ENCODE measurements at places on chromosomes 4 and X.

- DNase-seq = no peak
These were observed 96.4 kb upstream of the IQCM start for GRCh38 chr4:149912000-149912399.

DNA sequence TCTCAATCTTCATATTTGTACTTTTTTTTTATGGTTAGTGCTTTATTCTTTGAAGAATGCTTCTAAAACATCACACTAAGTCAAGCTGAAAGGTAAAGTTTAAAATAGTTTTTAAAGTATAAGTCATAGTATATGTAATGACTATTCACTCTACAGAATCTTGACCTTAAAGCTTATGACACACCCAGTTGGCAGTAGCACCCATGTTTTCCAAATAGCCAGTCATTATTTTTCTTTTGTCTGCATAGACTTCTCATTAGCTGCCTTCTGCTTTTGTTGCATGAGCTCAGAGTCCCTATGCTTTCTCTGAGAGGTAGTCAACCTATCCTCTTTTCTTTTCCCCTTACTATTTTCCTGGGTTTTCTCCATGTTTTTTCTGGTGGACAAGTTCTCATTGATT lies 231.5 kb downstream of the PCDH18 start:
- no peak for DNase-seq

DNA sequence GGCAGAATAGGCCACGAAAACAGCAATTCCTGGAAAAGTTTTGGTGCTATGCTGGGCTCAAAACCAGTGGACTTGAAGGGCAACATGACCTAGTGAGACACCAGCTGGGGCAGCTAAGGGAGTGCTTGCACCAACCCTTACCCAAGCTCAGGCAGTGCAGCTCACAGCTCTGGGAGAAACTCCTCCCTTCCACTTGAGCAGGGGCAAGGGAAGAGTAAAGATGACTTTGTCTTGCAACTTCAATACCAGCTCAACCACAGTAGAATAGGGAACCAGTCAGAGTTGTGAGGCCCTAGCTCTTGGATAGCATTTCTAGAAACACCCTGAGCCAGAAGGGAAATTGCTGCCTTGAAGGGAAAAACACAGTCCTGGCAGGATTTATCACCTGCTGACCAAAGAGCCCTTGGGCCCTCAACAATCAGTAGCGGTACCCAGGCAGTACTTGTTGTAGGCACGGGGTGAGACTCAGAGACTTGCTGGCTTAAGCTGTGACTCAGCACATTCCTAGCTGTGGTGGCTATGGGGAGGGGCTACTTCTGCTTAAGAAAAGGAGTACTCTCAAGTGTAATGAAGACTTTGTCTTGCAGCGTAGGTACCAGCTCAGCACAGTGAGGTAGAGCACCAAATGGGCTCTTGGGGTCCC lies 19.7 kb upstream of the ABCG2 start:
- no peak for DNase-seq

- DNase-seq = no peak
These were observed 42.8 kb downstream of the CUL4B start for GRCh38 chrX:120517936-120518335.

GRCh38 chr4:78737973-78738372 lies 38.2 kb upstream of the BMP2K start:
- DNase-seq = no peak

DNA sequence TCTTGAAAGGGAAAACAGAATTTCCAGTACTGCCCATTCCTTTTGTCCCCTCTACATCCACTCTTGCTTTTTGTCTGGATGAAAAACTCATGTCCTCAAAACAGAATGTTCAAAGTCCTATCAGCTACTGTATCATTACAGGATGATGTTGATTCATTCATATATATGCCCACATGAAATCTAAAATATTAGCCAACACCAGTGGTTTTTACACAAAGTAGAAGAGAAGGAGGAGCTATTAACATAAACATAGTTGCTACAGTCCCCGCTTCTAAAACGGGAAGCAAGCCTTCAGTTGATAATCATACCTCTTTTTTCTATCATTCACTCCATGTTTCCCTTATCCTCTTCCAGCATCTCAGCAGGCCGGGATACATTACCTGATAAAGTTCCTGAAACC lies 7.7 kb upstream of the THOC2 start:
- DNase-seq = no peak

GRCh38 chr4:11201256-11201655 lies 227.4 kb downstream of the HS3ST1 start:
- DNase-seq = no peak

DNA sequence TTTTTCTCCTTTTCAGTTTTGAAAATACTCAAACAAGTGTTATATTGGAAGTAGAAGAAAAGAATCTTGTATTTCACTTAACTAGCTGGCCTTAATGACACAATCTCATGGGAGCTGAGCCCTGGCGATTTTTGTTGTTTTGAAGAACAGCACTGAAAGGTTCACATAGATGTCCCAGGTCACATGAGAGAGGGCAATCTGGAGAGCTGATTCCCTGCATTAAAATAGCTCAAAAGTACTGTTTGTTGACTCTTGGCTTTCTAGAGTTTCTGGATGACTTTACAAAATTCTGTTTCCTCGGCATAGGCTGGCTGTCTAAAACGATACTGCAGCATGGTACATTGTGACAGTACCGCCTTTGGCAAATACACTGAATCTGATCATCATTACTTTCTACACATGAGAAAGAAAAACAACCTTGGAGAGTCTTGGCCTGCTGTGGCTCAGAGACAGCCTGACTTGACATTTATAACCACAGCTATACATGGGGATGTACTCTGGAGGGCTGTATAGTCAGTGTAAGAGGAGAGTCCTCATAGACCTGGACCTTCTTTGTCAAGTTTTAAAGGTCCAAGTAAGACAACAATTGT lies 119.8 kb upstream of the PDLIM3 start:
- DNase-seq = no peak

DNA sequence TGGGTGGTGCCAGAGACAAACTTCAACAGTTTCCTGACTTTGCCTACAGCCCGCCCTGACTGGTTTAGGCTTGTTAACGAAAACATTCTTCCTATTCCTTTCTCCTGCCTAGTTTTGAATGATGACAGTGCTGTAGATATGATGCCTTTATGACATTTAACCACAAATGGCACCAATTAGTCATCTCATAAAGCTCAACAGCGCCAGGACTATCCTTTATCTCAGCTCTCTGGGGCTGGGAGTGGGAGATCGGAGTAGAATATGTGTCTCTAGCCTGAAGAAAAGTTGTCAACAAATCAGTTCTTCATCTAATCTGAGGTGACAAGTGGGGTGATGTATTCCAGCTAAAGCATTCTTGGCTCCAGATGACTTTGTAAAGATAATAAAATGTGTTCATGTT lies 64.6 kb upstream of the SH3RF1 start:
- DNase-seq = no peak

DNA sequence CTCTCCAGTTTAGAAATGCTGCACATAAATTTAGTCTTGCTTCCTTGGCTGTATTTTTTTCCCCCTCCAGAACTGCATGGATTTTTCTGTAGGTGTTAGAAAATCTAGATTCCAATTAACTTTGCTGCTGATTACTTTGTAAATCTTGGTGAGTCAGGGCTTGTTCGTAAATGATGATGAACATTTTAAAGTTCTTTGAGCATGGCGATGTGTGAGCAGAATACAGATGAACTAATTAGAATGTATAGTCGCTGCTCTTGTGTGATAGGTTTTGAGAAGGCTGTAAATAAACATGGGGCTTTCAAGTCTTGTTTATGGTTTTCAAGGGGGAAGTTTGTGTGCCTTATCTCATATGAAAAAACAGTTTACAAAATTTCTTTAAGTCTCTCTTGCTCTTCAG lies 23.3 kb downstream of the LIMCH1 start:
- no peak for DNase-seq

DNA sequence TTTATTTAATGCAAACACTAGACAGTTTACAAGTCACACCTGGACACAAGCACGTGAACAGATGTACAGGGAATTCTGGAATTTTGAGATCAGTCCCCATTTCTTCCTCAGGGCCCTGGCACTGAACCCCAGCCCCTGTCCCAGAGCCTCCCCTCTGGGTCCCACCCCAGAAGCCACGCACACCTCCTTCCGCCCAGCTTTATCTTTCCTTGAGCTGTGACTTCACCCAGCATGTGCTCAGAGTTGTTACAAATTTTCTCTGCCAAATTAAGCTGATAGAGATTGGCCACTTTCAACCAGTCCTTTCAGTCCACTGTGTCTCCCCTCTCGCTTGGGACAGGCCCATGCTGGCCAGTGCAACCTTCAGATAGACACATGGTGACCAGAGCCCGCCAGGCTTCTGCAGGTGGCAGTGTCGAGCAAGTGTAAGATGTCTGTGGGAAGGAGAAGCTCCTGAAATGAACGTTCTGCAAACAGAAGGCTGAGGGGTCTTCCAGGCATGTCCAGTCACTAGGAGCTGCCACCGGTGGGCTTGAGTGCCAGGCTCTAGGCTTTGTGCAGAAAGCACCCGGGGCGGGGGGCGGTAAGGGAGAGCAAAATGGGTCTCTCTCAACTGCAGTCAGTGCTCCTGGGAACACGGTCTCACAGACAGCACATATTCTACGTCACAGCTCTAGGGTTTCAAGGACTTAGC lies 73.3 kb downstream of the MTMR1 start:
- no peak for DNase-seq

DNA sequence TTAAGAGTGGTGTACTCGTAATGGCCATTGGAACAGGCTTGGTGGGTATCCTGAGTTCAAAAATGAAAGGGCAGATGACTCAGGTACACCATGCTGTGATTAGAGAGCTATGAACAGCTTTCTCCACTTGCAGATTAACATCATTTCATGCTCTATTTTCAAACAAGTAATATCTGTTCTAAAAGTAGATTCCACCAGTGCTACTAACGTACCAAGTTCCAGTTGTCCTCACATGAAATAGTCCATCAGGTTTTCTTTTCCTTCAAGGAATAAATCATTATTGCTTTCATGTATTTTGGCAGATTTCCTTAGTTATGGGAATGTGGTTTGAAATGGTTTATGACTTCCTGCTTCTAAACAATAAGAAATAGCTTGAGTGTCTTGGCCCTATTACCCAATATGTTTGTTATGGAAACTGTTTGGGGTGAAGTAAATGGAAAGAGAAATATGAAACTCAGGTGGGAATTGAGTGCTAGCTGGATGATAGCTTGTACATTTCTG lies 49.9 kb downstream of the PCDH7 start:
- DNase-seq = no peak

GRCh38 chrX:134172588-134173259 lies 64.3 kb upstream of the CCDC160 start:
- DNase-seq = no peak

DNA sequence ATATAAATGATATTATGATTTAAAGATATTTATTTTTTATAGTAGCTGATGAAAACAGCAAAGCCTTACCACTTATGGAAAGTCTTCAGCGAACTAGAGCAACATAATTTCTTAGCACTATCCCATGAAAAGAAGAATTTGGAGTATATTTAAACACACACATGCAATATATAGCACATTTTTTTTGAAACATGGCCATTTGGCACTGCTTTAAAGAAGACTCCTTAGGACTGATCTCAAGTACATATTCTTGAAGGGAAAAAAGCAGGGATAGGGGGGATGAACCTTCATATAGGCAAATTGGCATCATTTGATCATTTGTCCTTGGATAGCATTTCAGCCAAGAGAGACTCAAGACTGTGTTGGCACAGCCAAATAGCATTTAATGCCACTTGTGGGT lies 193.3 kb downstream of the ANKRD50 start:
- no peak for DNase-seq

- DNase-seq = no peak
These were observed 21.6 kb downstream of the TSPAN6 start for GRCh38 chrX:100615005-100615404.

DNA sequence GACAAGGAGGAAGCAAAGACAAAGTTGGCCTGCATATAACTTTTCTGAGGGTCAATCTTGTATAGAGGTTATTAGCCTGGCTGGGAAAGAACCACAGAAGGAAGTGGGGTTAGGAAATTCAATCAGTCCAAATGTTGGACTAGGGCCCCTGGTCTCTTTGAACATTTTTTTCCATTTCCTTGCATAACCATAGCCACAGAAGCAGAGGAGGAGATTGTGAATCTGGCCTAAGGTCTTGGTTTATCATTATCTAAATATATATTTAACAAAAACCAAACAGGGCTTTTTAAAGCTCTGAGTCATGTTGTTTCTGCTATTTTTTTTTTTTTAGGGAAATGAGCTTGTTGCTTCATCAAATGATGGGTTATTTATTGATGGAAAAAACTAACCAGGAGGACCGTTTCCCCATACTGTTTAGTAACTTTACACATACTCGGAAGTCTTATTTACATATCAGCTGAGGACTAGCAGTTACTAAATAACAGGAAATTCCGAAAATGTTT lies 97.7 kb upstream of the ACSL4 start:
- no peak for DNase-seq

DNA sequence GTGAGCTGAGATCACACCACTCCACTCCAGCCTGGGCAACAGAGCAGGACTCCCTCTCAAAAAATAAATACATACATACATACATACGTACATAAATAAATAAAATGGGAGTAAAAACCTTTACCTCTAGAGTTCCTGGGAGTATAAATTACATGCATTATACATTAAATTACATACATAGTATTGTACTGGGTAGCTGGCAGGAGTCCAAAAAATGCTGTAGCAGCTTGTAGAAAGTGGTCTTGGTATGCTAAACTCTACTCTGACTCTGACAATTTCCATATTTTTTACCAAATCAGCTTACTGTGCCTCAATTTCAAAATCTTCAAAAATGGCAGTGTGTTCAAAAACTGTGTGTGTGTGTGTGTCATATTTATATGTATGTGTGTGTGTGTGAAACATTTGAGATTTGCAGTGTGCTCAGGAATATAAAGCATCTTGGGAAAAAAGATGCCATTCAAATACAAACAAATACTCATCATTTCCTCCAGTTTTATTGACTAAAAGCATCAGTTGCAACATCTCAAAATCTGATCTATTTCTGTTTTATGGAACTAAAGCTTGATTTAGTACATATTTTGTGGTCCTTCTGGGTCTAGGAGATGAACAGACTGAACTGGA lies 171.7 kb downstream of the SHROOM3 start:
- DNase-seq = no peak

GRCh38 chrX:16160729-16161128 lies 6.6 kb upstream of the MAGEB17 start:
- DNase-seq = no peak

DNA sequence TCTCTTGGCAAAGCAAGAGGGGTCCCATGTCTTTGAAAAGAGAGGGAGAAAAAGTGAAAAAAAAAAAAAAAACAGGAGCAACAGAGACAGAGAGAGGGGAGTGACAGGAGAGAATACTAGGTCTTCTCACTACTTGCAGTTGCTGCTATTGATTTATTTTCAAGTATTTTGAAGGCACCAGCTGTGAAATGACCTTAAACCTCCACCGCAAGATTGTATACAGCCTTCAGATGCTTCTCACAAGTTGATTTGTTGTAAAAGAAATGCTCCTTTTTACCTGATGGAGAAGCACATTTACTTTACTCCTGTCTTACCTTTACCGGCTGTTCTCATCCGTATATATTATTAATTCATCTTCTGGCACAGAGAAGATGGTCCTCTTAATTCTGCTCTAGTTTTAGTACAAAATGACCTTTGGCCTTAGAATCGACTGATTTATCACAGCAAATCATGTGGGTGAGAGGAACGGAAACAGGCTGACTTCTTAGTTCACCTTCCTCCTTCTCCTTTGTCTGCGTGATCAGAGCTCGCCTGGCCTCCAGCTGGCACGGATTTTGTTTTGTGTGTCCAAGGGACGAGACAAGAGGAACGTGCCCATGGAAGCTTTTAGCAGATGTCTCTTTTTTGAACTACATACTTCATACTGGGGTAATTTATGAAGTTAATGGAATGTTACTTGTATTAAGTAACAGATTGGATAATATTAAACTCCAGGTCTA lies 82.4 kb upstream of the PACRGL start:
- DNase-seq = no peak

Data from vagina (tissue), 2 donors.